Right kidney (tissue), 9 donors: ENCODE measurements at places on chromosomes 3 and 15.

DNA sequence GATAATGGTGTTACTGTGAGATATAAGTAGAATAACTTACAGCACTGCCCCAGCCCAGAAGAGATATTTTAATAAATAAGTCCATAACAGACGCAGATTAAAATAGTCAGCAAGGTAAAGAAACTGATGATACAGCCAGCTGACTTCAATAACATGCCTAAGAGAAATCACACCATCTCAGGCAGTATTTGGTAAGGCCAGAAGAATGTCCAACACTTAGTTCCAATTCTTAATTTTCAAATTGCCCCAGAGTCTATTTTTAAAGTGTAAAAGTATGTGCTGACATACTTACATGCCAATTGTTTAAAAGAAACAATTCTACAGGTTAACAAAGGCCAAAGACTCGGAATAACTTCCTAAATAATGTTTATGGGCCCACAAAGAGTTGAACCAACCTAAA lies 1.6 kb downstream of the GNB4 start:
- DNase-seq, result no peak

- peak; percentile 53 for DNase-seq
Observed at GRCh38 chr15:43516801-43517353, 531 bp upstream of the MAP1A start.

DNA sequence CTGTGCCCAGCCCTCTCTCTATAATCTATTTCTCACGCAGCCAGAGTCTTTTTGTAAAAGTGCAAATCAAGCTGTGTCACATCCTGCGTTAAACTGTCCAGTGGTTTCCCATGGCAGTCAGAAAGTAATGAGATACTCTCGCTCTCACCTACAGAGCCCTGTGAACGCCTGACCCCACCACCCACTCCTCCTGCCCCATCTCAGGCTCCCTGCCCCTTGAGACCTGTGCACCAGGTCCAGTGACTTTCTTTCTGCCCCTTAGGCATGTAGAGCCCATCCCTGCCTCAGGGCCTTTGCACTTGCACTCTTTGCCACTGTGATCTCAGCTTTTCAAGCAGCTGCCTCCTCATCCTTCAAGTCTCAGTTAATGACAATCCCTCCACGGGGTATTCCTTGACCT lies 58.3 kb upstream of the RASGRP1 start:
- no peak for DNase-seq

- no peak for DNase-seq
Observed at GRCh38 chr3:56342475-56342874, 125.8 kb downstream of the ERC2 start.

DNA sequence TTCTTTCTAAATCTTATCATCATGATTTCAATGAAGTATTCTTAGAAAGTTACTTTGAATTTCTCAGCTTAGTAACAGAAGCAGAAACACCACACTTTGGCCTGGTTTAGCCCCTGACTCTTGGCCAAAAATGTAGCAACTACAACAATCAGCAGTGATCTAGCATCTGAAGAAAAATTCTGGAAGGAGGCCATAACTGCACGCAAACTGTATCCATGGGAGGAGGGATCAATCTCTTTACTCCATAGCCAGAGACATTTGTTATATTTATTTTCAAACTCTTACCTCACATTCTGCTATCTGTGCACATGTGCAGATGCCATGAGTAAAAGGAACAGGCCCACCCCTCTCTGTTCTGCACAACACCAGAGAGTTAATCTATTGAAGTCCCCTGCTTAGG lies 251.0 kb upstream of the P2RY1 start:
- DNase-seq, result no peak

- no peak for DNase-seq
Observed at GRCh38 chr3:27387625-27388024, 18.4 kb upstream of the NEK10 start.

DNA sequence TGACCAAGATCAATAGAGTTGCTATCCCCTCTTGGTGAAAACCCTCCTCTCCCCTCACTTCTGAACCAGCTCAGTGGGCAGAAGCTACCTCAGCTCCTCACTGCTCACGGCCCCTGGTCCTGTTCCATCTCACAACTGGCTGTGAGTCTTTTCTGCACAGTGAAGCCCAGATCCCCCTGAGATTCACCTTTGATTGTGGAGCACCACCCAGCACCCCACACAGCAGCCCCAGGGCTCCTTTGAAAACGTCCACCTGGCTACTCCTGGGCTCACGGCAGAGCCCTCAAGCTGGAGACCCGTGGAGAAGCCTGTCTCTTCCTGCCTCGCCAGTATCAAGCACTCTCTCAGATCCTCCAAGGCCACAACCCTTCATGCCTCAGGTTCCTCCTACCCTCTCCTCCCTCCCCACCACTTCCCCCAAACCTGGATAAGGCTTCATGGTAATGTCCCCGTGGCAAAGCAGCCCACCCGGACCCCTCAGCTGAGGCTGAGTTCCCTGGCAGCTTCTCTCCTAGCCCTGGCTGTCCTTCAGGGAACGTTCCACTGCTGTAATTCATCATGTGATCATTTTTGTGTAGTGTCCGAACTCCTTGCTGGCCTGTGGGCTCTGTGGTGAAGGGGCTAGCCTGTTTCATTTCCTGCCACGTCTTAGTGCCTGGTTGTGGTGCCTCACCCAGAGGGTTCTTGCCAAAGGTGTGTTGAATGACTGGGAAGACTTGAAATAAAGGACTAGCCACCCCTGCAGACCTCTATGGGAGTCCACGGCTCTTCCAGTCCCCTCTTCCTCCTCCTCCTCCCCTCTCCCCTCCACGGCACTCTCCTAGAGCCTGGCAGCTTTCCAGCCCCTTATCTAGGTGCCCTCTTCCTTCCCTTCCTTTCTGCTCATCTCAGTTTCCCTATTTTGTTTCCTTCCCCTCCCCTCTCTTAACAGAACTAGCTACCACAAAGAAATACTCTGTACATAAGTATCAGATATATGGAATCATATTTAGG lies 44.5 kb downstream of the KY start:
- DNase-seq, result no peak

DNA sequence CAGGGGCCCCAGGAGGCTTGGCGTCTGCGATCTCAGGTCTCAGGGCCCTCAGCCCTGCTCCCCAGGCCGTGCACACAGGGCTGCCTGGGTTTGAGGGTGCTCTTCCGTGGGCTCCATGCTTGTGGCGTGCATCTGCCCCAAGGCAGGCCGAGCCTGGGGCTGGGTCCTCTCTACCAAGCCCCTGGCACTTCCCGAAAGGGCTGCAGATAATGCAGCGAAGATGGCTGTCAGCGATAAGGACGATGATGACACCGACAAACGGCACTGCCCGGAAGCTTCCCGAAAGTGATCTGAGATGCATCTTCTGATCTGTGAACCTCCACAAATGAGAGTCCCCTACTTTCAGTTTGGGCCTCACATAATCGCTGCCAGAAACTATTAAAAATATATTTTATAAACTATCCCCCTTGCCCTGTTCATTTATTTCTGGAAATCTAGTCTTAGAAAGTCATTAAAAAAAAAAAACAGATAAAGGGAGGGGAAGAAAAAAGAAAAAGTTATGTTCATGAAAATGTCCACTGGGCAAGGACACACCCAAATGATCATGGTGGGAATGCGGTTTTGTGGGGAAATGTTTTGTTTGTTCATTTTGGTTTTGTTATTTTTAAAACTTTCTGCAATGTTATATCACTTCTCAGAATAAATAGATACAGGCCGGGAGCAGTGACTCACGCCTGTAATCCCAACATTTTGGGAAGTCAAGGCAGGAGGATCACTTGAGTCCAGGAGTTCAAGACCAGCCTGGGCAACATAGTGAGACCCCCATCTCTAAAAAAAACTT lies 51.5 kb downstream of the RPN1 start:
- no peak for DNase-seq

DNA sequence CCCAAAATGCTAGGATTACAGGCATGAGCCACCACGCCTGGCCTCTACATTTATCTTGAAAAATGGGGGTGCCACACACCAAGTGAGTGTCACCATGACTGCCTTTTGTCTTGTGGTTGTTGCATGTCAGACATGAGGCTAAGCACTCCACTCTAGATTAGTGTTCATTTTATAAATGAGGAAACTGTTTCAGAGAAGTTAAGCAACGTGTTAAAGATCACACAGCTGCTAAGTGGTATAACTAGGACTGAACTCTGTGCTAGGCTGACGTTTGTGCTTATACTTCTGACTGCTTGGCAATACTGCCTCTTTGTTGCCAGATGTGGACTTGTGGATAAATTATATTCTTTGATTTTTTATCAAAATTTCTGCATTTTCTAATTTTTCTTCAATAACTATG lies 50.8 kb upstream of the SMAD6 start:
- DNase-seq, result no peak

DNA sequence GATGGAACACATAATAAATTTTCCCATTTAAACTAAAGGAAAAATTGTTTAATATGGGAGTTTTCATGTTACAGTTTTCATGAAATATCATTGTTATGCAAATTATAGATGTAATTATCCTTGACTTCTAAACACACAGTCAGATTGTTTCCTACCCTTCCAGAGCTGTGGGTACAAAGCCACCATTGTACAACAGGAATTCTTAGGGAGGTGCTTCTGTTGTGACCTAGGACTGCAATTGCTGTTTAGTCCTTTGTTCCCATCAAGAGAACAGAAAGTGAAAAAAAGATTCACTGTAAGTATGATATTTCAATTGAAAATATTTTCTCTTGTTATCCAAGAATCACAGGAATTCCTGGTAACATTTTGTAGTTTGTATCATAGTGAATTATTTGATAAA lies 455.3 kb upstream of the NAALADL2 start:
- no peak for DNase-seq

DNA sequence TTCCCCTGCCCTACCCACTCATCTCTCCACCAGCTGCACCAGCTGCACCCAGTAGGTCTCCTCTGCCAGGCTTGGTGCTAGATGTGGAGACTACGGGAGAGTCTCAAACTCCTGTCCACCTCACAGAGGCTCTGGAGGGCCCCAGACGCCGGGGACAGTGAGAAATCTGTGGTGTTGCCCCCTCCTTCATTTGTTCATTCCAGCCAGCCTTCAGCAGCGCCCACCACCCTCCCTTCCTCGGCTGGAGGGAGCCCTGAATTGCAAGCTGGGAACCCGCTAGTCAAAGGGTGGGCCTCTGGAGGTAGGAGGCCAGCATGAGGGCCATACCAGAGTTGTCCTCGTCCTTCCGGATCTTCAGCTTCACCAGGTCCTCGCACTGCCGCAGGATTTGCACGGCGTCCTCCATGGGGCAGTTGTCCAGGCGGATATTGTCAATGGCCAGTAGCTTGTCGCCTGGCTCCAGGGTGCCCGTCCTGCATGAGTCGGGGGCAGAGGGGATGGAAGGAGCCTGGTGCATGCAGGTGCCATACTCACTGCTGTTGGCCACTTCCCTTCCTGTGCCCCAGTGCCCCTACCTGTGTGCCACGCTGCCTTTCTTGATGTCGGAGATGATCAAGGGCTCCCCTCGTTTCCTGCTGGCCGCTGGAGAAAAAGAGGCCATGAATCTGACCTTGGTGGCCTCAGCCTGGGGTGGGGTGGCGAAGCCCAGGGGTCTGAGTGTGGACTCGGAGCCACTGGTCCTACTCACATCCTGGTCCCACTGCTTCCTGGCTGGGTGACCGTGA lies 29.1 kb downstream of the GRIP2 start:
- DNase-seq, result no peak

GRCh38 chr3:49900491-49901153 lies 3.1 kb downstream of the MST1R start:
- DNase-seq, result no peak

- DNase-seq, result peak; percentile 9
Observed at GRCh38 chr3:40019376-40019775, 210.0 kb downstream of the MYRIP start.

- no peak for DNase-seq
Observed at GRCh38 chr3:194079702-194080172, 56.2 kb upstream of the HES1 start.

DNA sequence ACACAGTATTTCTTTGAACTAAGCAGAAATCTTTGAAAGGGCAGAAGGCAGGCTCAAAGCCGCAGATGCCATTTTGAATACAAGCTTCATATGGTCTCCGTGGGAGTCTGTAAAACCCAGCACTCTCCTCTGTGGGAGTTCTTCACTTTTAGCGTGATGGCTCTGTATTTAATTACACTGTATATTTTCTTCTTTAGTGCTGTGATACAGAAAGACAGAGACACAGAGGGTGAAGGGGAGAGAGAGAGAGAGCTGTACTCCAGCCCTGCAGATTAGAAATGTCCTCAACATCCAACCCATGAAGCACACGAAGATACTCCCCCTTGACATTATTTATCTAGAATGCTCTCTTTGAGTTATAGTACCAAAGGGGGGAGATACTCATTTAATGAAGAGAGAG lies 752.6 kb upstream of the NR2F2 start:
- no peak for DNase-seq

- no peak for DNase-seq
Observed at GRCh38 chr15:67136802-67137201, 71.4 kb downstream of the SMAD3 start.

GRCh38 chr15:51004103-51004551 lies 90.6 kb downstream of the TNFAIP8L3 start:
- no peak for DNase-seq

DNA sequence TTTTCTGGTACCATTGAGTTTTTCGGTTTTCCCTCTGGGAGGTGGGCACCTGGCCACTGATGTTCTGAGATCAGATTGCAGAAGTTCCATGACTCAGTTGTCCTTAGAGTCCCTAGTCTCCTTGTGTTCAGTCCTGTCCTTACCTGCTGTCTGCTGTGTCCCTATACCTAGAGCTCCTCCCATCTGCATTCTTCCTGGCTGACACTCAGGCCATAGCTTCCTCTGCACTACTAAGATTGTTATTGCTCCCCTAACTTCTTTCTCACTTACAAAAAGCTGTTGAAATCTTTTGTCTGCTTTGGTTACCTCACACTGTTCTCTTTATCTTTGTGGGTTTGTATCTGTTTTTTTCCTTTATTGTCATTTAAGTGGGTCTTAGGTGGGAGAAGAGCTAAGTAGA lies 13.2 kb downstream of the USP3 start:
- no peak for DNase-seq

GRCh38 chr3:16449369-16449768 lies 64.1 kb downstream of the RFTN1 start:
- DNase-seq, result no peak

- no peak for DNase-seq
Observed at GRCh38 chr3:123936400-123936799, 24.6 kb downstream of the CCDC14 start.

- DNase-seq, result no peak
Observed at GRCh38 chr3:41103200-41103599, 96.1 kb upstream of the CTNNB1 start.

DNA sequence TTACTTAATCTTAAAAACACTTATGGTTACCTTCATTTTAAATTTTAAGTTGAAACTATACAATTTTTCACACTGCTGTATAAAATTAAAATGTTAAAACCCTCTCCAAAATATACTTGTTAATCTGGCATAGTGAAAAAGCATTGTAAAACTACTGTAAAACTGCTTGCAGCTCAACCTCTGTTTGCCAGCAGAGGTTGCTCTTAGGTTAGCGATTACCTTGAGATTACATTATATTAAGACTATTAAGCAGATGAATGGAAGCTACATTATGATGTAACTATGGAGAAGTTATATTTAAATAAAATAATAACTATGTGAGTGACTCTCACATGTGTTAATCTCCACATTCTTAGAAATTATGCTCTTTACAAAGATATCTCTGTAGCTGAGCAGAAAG lies 143.6 kb upstream of the SLITRK3 start:
- DNase-seq, result no peak

GRCh38 chr3:157103280-157103679 lies 56.7 kb downstream of the CCNL1 start:
- no peak for DNase-seq

- DNase-seq, result no peak
Observed at GRCh38 chr3:138230525-138230924, 43.4 kb downstream of the ARMC8 start.

GRCh38 chr3:61073566-61074165 lies 177.6 kb downstream of the FHIT start:
- no peak for DNase-seq

GRCh38 chr3:169627073-169627472 lies 36.4 kb downstream of the MECOM start:
- no peak for DNase-seq
